Adipocyte (in vitro differentiated cells): ENCODE measurements at places on chromosomes 16 and 17.
A peak's percentile ranks its signal among the peaks of the same experiment; 100 is the strongest.

DNA sequence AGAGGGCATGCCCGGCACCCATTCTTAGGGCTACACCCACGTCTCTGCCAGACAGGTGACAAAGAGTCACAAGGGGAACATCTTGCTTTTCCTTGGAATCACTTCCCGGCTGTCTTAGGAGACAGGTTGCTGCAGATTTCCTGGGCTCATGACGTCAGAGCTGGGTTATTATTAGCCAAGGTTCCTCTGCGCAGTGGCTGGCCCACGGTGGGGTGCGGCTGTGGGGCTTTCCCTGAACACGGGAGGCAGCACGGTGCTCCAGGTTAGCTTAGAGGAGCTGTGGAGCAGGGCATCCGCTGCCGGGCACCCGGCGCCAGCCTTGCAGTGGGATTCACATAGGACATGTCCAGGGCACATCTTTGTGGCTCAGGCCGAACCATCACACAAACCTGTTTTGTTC, 118.0 kb upstream of the PLCG2 start:
- DNase-seq, result no peak

- DNase-seq, result no peak
Observed at GRCh38 chr16:26840691-26841090, 226.0 kb upstream of the C16orf82 start.

- DNase-seq, result no peak
Observed at GRCh38 chr17:62681061-62681938, 53.8 kb downstream of the MRC2 start.

GRCh38 chr17:5869041-5869745, 201.0 kb upstream of the WSCD1 start:
- DNase-seq, result no peak

DNA sequence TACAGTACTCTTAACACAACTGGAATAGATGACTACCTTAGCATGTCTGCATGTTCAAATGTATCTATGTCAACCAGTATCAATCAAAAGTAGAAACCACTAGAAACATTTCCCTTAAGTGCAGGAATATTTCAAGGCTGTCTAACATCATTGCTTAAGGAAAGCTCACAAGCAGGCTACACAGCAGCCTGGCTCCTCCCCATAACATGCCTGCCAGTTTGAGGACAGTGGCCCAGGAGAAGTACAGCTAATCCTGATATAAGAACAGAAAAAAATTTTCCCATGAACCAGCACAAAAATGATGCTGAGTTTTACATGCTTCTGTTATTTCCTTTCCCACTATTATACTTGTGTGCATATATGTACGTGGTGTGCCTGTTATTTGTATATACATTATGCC, 175.1 kb downstream of the MYO1D start:
- peak; percentile 3 for DNase-seq

DNA sequence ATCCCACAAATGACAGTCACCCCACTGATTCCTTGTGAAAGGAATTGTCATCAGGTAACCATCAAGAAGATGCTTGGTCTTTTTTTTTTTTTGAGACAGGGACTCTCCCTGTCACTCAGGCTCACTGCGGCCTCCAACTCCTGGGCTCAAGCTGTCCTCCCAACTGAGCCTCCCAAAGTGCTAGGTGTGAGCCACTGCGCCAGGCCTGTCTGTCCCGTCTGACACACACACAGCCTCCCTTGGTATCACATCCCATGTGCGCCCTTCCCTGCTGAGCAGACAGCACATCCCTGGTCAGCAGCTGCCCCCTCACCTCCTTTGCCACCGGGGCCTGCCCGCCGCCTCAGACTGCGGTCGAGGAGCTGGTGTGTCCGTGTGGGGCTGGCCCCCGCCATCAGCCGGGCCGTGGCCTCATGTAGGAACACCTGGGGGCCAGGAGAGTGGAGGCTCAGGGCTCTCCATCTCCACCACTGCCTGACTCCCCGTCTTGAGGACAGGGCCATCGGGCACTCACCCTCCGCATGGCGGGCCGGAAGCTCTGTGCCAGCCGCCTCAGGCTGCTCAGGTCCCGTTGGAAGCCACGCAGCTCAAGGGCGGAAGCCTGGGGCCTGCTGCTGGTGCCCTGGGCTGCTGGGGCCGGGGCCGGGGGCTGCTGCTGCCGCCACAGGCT, 23.6 kb downstream of the SREBF1 start:
- no peak for DNase-seq
